Fibroblast of skin of abdomen (primary cell): ENCODE measurements at places on chromosomes 7 and 10.
A peak's percentile ranks its signal among the peaks of the same experiment; 100 is the strongest.

DNA sequence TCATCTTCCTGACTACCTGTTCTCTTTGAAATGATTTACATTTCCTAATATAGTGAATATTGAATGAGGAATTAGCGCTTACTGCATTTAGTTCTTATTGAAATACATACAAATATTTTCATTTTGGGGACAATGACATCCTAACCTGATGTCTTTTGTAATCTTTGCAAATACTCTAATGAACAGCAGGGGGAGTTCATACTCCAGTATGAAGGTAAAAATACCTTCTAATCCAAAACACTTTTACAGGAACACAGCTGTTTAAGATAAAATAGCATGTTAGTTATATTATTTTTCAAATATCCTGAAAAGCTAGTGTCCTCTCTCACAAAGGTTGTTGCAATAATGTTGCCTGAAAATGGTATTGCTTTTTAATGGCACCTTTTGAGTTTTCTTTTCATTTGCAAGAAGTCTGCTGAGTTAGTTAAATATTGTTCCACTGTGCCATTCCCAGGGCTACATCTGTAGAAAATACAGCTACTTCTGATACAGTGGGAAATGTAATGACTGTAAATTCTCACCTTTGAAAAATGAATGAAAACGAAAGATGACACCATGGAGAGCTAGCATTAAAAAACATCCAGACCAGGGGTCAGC is 400.0 kb downstream of the PHF14 start:
- no peak for DNase-seq

GRCh38 chr10:79072041-79072441 is 3.3 kb downstream of the ZMIZ1 start:
- no peak for DNase-seq

- no peak for DNase-seq
Measured at GRCh38 chr7:50565977-50566376, 772 bp upstream of the DDC start.

DNA sequence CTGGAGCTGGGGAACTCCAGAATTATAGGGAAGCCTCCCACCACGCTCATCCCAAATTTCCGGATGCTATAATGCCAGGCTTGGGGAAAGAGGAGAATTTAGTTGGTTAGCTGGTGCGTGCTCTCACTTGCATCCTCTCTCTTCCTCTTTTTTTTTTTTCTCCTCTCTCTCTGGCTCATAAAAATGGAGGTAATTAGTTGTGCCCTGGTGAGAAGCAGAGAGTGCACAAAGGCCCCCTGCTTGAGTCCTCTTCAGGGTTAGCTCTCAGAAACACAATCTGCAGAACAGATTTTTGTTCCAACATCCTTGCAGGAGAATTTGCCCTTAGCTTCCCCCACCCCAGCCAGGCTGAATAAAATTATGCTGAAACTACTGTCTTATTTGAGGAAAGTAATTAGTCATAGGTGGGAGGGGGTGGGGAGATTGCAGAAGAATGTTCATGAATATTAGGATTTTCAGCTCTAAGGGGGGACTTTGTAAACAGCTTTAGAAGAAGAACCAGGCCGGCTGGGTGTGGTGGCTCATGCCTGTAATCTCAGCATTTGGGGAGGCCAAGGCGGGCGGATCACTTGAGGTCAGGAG is 7.6 kb downstream of the SERPINE1 start:
- DNase-seq, result peak; percentile 84

- peak; percentile 64 for DNase-seq
Measured at GRCh38 chr10:3720228-3721019, 64.6 kb downstream of the KLF6 start.

GRCh38 chr7:158723266-158723665 is 18.7 kb upstream of the NCAPG2 start:
- DNase-seq, result no peak

- no peak for DNase-seq
Measured at GRCh38 chr7:157426463-157427301, 89.9 kb downstream of the DNAJB6 start.

- DNase-seq, result no peak
Measured at GRCh38 chr7:114310345-114311110, 104.1 kb upstream of the FOXP2 start.

DNA sequence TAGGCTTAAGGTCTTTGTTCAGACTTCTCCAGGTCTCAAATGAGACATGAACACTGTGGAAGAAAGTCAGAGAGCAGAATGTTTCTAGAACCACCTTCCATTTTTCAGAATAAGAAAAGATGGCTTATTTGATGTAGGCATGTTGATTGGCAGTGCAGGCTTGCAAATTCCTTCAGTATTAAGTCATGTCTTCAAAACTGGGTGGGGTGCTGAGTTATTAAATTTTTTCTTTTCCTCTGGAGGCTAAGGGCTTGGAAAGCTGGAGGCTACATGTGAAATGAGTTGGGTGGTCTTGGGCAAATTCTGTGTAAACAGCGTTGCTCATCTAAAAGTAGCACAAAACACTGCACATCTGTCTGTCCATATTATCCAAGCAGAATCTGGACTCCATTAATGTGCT is 62.8 kb downstream of the PRTFDC1 start:
- DNase-seq, result peak; percentile 37

- no peak for DNase-seq
Measured at GRCh38 chr7:122257056-122257455, 47.5 kb downstream of the FEZF1 start.

DNA sequence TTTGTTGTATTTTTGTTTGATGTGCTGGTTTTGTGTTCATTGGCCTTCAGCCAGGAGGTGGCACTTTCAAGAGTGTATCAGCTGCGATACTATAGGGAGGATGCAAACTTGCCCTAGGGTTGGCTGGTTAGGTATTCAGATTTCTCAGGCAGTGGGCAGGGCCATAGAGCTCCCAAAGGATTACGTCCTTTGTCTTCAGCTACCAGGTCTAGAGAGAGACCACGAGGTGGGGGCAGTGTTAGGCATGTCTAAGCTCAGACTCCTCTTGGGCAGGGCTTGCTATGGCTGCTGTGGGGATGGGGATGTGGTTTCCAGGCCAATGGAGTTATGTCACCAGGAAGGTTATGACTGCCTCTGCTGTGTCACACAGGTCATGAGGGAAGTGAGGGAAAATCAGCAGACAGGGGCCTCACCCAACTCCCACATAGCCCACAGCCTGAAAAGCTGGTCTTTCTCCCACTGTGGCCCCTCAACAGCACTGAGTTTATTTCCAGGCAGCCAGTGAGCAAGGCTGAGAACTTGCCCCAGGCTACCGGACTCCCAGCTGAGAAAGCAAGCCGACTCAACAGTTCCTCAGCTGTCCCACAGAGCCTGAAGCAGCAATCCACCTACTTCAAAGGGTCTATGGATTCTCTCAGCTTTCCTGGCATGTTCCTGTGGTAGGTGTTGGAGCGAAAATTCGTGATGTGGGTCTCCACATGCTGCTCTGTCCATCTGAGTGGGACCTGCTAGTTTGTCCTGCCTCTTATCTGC is 227.4 kb upstream of the COBL start:
- no peak for DNase-seq

- DNase-seq, result peak; percentile 100
Measured at GRCh38 chr7:41916450-41916927, 213.6 kb upstream of the INHBA start.
